ENCODE measurements at places on chromosomes 6 and 20.

DNA sequence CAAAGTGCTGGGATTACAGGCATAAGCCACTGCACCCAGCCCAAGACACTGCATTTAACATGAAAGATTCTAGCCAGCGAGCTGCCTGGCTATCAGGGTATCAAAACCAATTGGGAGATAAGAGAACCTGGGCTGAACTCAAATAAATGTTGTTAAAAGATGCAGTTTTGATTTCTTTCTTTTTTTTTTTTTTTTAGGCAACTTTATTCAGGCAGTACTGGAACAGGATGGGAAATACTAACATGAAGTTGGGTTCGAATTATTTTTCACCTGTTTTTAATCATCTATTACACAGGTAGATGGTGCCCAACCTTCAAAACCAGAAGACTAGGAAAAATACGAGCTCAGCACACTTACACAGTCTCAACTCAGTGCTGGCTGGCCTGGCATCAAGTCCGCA, 63.7 kb downstream of the TRERF1 start:
- DNase-seq, result no peak

DNA sequence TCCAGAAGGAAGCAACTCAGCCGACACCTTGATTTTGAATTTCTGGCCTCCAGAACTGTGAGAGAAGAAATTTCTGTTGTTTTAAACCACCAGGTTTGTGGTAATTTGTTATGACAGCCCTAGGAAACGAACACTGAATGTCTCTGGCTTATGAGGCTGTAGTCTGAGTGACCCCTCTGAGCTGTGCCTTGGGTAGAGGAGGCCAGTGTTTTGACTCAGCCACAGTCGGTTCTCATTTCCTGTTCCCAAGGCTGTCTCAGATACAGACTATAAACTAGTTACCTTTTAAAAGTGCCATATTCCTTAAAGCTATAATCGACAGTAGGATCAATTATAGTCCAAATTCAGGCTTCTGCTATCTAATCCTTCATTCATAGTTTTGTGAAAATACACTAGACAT, 391.2 kb upstream of the MAP3K7 start:
- DNase-seq, result no peak

GRCh38 chr6:3482869-3483268, 26.0 kb upstream of the SLC22A23 start:
- DNase-seq, result no peak

GRCh38 chr6:157653521-157653920, 169.5 kb upstream of the SNX9 start:
- DNase-seq, result no peak

DNA sequence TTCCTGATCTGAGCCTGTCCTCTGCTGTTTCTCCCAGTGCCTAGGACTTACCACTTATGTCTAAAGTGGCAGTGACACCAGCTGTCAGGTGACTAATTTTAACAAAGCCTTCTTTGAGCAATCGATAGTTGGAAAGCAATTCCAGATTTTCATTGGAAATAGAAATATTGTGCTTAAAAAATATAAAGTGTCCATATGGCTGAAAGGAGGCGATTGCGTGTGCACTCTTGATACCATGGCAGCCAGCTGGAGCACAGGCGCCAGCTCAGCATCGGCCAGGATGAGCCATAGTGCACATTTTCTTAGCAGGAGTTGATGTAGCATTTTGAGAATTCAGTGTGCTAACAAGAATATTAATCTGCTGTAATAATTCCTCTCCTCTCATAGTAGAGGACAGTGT, 70.0 kb downstream of the LRRC1 start:
- no peak for DNase-seq

DNA sequence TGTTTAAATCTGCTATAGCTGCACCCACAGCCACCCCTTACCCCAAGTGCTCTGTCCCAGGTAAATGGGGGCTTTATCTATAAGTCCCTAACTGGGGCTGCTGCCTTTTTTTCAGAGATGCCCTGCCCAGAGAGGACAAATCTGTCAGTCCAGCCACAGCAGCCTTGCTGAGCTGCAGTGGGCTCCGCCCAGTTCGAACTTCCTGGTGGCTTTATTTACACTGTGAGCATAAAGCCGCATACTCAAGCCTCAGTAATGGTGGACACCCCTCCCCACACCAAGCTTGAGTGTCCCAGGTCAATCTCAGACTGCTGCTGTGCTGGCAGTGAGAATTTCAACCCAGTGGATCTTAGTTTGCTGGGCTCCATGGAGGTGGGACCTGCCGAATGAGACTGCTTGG, 505.2 kb downstream of the CBLN4 start:
- no peak for DNase-seq

DNA sequence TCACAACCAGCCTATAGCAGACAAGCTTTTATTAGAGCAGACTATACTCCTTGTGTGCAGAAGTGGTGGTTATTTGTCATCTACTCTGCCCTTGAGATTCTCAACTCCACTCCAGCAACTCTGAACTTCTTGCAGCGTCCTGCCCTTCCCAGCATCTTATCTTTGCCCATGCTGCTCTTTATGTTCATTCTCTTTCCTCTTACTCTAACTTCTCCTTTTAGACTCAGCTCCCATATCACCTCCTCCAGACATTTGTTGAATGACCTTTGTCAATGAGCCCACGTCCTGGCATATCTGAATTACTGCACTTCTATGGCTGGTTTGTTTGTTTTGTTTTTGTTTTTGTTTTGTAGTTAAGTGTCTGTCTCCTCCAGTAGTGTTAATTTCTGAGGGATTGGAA, 81.2 kb downstream of the KCNQ5 start:
- no peak for DNase-seq

DNA sequence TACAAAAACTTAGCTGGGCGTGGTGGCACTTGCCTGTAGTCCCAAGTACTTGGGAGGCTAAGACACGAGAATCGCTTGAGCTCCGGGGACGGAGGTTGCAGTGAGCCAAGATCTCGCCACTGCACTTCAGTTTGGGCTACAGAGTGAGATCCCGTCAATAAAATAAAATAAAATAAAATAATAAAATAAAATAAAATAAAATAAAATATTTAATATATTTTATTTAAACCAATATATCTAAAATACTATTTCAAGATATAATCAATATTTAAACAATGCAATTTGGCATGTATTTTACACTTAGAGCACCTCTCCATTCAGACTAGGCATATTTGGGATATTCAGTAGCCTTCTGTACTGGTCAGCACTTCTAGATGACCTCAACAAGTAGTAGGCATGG, 142.1 kb downstream of the FOXA2 start:
- DNase-seq, result no peak

DNA sequence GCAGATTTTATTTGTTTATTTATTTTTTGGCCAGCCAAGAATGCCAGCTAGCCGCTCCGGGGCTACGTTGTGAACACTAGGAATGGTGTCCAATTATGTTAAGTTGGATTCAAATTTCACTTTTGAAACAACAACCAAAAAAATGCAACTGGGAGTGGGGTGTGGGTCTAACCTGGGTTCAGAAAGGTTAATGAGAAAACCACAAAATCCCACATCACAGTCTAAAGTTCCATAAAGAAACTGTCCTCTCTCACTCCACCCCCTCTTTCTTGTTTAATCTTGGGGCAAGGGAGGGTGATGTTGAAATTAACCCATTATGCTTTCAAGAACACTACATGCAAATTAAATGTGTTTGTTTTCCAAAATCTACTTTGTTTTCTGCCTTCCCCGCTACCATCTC, 77.2 kb downstream of the LINC00237 start:
- DNase-seq, result no peak

- no peak for DNase-seq
Measured at GRCh38 chr6:90401933-90402830, 105.5 kb upstream of the BACH2 start.

- DNase-seq, result no peak
Measured at GRCh38 chr6:105015482-105015881, 58.6 kb downstream of the LIN28B start.

DNA sequence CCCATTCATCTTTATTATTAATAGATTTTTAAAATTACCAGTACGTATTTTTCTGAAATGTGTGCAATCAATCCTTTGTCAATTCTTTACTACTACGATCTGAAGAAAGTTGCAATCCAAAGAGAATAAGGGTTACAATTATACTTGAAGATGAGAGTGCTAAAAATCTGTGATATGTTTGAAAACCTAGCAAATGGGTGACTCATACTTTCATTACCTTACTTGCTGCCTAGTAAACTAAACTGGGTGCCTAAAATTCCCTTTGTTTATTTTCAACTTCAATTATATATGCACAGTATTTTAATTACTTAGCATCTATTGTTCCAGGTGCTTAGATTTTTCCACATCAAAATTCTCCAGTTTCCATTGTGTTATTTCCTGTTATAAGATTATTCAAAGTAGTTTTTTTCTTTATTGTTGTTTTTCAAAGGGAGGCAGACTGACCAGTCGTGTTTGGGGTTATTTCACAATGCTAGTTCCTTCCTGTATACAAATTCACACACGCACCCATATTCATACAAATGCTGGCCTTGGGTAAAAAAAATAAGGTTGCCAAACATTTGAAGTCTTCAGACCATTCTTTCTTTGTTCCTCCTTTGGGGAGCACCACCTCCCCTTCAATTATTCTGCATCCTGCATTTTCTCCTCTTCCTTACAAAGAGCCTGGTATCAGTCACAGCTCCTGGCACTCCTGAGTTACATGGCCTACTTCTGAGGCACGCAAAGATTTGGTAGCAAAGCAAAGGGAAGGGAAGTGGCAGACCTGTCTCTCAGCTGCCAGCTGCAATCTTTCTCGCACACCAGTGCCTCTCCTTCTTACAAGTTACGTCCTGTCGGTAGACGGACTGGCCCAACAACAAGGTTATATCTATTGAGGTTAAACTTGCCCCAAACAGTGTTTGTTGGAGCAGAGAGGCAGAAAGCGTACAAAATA, 16.2 kb upstream of the FAM135A start:
- no peak for DNase-seq

DNA sequence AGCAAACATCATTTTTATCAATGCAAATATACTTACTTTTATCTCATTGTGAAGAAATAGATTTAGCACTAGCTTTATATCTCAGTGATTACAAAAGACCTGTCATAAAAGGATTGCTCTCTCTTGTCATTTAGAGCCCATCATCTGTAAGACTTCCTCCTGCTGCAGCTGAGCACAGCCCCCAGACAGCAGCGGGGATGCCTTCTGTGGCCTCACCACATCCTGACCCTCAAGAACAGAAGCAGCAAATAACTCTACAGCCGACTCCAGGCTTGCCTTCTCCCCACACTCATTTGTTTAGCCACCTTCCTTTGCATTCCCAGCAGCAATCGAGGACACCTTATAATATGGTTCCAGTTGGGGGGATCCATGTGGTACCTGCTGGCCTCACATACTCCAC, 127.0 kb upstream of the EDN1 start:
- no peak for DNase-seq

DNA sequence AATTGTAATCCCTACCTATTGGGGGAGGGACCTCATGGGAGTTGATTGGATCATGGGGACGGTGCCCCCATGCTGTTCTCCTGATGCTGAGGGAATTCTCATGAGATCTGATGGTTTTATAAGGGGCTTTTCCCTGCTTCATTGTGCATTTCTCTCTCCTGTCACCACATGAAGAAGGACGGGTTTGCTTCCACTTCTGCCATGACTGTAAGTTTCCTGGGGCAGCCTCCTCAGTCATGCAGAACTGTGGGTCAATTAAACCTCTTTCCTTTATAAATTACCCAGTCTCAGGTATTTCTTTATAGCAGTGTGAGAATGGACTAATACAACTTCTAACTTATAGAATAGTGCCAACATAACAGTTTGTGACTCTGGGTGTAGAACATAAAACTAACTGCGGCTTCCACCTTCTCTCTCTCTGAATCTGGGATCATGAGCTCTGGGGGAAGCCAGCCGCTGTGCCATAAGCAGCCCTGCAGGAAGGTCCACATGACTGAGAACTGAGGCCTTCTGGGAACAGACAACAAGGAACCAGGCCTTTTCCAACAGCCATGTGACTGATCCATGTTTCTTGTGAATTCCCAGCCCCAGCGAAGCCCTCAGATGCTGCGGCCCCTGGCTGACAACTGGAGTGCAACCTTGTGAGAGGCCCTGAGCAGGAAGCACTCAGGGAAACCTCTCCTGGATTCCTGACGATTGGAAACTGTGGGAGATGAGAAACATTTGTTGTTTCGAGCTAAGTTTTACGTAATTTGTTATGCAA, 3.4 kb upstream of the HLA-A start:
- DNase-seq, result no peak

DNA sequence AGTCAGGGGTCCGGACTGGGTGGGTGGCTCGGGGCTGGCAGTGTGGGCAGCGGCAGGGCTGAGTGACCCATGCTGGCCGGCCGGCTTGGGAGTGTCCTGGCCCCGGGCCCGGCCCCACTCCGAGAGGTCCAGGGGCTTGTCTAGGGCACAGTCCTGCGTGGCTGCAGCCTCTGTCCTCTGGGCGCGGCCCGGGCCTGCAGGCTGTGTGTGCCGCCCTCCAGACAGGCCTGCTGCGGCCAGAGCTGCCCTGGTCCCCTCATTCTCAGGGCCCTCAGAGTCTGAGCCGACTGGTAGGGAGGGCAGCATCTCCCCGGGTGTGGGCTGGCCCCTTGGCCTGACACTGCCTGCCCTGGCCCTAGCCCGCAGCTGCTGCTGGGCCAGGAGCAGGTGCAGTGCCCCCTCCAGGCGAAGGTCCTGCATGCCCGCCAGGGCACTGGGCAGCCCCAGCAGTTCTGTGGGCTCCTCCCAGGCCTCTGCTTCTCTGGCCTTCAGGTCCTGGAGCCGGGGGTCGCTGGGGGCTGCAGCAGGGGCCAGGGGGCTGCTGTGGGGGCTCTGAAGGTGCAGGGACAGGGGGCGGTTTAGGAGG, 6.9 kb upstream of the CABLES2 start:
- DNase-seq, result no peak

- no peak for DNase-seq
Measured at GRCh38 chr6:139533573-139534471, 159.4 kb upstream of the CITED2 start.

DNA sequence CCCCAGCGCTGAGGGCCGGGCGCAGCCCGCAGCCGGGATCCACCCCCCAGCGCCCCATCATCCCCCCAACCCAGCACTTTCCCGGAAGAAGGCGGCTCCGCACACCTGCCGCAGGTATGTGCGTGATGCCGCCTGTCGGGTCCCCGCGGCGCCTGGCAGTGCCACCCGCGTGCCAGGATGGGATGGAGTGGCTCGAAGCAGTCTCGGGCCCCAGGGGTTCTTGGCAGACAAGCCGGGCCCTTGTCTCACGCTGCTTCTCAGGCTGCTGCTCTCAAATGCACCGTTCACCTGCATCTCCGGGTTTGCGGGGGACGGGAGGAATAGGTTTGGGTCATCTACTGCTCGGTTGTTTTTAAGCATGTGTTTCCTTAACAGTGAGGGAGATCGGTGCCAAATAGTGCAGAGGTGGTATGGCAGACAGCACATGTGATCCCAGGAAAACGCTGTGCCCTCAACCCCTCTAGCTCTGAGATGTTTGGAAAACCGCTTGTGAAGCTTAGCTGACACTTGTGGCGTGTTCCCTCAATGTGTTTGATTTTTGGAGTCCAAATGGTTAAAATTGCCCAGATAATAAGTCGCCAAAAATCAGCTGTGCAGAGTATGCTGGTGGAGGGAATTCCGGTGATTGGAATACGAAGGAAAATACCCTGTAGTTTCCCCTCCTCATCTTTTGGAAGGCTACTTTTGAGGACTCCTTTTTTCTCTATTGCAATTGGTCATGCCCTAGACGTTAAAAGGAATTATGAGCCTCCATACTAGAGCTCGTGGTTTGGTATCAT, 926 bp downstream of the MYLIP start:
- peak; percentile 29 for DNase-seq

GRCh38 chr6:25010902-25011625, 75.3 kb upstream of the RIPOR2 start:
- no peak for DNase-seq
